GM13976 (cell line): ENCODE measurements at places on chromosomes 2 and 18.
A peak's percentile ranks its signal among the peaks of the same experiment; 100 is the strongest.

DNA sequence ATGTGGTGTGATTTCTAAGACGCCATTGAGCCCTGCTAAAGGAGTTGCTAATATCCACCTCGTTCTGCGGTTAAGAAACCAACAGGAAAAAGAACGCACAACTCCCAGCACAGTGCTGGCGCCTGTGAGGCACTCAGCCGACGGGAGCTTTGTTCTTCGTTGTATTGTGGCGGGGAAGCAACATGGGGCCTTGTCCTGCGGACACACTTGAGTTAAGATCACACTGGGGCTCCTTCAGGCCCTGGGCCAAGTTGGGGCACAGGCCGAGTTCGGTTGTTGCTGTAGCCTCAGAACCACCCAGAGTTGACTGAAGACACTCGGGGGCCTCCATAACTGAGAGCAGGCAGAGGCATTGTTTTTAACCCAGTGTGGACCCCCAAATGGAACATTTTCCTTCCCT lies 30.6 kb upstream of the CD8A start:
- DNase-seq: no peak

DNA sequence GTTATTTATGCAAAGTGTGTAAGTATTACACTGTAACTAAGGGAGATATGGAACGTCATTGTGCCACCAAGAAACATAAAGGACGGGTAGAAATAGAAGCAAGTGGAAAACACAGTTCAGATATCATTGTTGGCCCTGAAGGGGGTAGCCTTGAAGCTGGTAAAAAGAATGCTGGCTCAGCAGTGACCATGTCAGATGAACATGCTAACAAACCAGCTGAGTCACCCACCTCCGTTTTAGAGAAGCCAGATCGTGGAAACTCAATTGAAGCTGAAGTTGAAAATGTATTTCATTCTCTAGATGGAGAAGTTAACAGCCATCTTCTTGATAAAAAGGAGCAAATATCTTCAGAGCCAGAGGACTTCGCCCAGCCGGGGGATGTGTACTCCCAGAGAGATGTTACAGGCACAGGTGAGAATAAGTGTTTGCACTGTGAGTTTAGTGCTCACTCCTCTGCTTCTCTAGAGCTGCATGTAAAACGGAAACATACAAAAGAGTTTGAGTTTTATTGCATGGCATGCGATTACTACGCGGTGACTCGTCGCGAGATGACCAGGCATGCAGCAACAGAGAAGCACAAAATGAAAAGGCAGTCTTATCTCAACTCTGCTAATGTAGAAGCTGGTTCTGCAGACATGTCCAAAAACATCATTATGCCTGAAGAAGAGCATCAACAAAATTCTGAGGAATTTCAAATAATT lies 36.1 kb downstream of the ZNF407 start:
- DNase-seq: no peak

DNA sequence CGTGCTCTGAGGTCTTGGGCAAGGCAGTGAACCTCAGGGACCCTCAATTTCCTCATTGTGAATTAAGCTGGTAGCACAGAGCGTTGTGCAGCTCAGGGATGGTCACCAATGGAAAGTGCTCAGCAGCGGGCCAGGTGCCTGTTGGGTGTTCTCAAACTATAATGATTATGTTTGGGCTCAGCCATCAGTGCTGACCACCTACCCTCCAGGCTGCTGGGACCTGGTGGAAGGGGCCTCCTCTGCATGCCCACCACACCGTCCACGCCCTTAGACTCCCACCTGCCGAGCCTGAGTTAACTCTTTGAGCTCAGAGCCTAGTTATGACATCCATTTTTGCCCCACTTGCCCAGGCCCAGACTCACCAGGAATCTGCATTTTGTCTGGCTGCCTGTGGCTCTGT lies 35.0 kb downstream of the GLI2 start:
- DNase-seq: no peak

DNA sequence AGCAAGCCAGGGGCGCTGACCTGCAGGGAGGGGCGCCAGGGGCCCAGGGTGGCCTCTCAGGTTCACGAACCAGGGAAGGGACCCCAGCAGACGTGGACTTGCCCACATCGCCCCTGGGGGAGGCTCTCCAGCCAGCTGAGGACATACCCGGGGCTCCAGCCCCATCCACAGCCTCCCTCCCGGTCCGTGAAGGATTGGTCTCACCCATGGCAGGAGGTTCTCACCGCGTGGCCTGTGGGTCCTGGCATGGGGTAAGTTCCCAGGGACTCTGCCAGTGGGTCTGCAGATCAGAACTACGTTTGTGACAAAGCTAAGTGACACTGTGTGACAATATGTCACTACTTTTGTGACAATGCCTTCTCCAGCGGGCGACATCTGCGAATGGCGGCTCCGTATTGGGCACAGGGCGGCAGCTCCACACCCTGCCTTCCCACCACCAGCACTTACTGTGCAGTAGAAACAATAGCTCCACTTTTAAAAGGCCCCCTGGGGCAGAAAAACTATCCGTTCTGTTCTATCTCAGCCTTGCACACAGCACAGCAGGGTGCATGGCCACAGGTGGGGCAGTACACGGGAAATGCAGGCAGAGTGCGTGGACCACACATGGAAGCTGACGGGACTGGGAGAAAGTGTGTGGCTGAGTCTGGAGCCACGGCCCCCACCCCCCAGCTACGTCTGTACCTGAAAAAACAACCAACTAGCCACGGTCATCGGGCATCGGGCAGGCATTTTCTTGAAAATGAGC lies 65.2 kb upstream of the CTDP1 start:
- no peak for DNase-seq

DNA sequence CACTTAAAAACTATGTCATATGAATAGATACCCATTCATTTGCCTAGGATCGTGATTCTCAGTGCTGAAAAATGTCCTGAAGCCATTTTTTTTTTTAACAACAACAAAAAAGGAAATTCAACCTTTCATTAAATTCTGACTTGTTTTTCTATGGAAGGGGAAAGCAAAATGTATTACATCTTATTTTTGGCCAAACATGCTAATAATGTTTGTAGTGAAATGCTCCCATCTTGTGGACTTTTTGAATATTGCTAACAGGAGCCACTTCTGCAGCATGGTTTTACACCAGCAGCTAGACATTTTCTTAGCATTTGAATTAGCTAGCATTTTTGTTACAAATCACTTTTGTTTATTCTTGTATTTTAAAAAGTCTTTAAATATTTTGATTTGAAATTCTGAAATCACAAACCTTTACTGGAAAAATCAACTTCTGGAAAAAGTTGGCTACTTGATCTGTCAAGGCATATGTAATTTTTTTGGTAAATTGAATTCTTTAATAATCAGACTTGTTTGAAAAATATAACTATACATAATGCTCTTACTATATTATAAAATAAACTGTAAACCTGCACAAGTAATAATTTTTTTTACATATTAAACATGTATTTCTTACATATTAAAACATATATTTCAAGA lies 75.8 kb downstream of the KIDINS220 start:
- DNase-seq: peak; percentile 60

DNA sequence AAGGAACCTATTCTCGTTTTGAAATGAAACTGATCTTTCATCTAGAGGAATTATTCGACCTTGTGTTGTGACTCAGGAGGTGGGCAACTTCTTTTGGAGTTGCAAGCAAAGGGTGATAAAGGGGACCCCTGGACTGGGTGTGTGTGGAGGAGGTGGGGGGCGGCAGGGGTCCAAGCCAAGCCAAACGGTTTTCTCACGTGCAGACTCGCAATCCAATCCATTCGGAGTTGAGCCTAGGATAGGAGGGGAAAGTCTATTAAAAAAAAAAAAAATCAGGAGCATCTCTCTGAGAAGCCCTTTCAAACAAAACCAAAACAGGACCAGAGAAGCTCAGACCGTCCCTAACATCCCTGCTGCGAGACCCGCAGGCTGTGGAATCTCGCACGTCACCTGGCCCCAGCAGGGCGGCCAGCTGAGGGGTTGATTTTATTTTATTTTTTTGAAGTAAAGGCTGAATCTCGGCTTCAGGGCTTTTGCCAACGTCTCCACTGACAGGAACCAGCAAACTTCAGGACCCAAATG lies 3.7 kb upstream of the ZEB2 start:
- DNase-seq: no peak

- no peak for DNase-seq
These were observed 524 bp upstream of the SERTAD2 start for GRCh38 chr2:64654063-64654811.

GRCh38 chr2:18237298-18237697 lies 323.2 kb downstream of the RDH14 start:
- DNase-seq: no peak

DNA sequence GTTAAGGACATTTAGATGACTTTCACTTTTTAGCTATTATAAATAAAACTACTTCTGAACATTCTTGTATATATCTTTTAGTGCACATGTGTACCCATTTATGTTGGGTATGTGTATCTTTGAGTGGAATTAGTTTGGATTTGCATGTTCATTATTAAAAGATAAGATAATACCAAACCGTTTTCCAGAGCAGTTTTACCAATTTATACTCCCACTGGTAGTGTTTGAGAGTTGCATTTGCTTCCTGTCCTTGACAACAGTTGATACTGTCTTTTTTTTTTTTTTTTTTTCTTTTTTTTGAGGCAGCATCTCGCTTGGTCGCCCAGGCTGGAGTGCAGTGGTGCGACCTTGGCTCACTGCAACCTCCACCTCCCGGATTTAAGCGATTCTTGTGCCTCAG lies 23.3 kb downstream of the SLC30A6 start:
- DNase-seq: no peak

- DNase-seq: no peak
These were observed 134.4 kb upstream of the SEC11C start for GRCh38 chr18:59005262-59005661.

DNA sequence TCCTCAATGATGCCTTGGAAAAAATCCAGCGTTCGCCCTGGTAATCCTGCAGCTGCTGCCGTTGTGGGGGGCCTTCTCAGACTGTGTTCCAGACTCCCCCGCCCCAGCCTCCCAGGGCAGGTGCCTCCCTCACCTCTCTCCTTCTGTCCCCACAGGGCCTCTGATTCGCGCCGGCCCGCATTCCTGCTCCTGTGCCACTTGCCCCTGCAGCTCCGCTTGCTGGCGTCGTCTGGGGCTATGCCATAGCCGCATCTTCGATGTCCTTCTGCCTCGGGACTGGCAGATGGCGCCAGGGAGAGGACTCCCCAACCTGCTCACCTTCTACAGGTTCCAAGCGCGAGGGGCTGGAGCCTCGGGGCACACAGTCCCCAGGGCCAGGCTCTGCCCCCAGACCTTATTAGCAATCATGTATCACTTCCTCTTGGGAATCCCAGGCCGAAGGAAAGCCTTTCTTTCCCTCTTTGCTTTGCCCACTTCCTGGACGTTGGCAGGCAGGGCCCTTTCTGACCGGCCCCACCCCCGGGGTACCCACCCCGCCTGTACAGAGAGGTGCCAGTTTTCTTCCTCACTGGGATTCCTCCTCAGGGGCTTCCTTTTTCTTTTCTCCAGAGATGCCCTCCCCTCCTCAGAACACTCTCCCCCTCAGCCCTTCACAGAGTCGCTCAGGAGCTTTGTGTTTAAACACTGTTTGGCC lies 4.4 kb downstream of the SPATA3 start:
- no peak for DNase-seq

GRCh38 chr18:11050966-11051365 lies 98.4 kb downstream of the PIEZO2 start:
- no peak for DNase-seq

- no peak for DNase-seq
These were observed 8.4 kb downstream of the YPEL5 start for GRCh38 chr2:30155202-30155601.

DNA sequence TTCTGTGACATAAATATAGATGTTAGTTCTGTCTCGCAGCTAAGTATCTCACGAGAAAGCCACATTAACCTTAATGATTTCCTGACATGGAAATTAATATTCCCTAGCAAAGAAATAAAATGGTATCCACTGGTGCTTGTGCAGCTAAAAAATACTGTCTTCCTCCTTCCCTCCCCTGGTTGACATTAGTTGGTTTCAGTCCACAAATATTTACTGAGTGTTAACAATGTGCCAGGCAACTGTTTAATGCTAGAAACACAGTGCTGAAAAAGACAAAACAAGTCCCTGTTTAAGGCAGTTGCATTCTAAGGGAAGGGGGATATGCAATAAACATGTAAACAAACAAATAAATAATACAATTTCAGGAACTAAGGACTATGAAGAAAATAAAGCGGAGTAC lies 44.2 kb upstream of the VPS54 start:
- no peak for DNase-seq

DNA sequence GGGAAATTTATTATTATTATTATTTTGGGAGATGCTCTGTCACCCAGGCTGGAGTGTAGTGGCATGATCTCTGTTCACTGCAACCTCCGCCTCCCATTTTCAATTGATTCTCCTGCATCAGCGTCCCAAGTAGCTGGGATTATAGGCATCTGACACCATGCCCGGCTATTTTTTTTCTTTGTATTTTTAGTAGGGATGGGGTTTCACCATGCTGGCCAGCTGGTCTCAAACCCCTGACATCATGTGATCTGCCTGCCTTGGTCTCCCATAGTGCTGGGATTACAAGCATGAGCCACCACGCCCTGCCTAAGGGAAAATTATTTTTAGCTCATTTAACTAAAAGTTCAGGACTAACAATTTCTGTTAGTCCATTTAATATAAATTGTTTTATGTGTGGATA lies 109.2 kb upstream of the SESTD1 start:
- DNase-seq: no peak

GRCh38 chr2:100422320-100423055 lies 5.0 kb upstream of the CHST10 start:
- DNase-seq: no peak

DNA sequence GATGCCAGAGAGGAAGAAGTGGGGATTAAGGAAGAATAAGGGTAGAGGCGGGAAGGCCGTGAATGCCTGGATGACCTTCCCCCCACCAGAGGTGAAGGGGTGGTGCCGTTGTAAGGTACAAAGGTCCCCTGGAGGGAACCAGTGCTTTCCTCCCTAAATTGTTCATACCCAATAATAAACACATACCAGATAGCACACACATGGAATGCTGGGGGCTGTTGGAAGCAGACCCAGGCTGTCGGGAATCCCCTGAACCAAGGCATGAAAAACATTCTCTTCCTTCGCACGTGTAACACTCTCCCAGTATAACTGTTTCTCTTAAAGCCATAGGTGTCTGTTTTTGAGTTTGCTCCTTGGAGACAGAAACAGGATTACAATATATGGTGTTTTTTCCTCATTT lies 107.1 kb upstream of the CTAGE1 start:
- DNase-seq: no peak

DNA sequence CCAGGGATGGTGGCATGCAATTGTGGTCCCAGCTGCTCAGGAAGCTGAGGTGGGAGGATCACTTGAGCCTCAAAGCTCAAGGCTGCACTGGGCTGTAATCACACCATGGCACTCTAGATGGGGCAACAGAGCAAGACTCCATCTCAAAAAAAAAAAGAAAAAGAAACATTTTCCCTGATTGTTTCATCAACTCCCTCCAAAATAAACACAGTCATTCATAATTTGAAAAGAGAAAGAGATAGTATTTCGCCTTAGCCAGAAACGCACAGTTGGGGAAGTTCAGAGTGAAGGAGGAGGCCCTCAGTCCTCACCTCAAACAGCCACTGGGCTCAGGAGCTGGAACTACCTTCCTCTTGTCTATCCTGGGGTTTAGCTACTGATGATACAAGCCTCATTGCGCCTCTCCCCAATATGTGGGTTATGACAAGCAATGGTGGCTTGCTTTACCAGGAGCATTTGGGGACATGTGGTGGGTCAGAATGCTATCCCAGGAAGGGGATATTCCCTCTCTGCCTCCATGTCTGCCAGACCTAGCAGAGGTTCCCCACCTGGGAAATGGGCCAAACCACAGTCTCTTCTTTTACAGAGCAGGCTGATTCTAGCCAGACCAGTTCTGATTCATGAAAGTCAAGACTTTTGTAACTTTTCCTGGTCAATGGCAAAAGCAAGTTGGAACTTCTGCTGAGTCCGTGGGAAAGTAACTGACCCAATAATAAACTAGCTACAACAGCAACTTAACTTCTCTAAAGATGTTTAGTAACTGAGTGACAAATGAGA lies 22.2 kb upstream of the TMEM87B start:
- DNase-seq: no peak
